ENCODE measurements at places on chromosomes 16 and 17.

GRCh38 chr17:66843627-66844026 is 8.7 kb downstream of the CACNG5 start:
- DNase-seq: no peak

GRCh38 chr17:4833941-4834680 is 971 bp downstream of the MINK1 start:
- peak; percentile 80 for DNase-seq

GRCh38 chr17:63525190-63525946 is 2.2 kb downstream of the KCNH6 start:
- DNase-seq: no peak

- DNase-seq: no peak
Measured at GRCh38 chr16:49278944-49279725, 2.5 kb downstream of the CBLN1 start.

DNA sequence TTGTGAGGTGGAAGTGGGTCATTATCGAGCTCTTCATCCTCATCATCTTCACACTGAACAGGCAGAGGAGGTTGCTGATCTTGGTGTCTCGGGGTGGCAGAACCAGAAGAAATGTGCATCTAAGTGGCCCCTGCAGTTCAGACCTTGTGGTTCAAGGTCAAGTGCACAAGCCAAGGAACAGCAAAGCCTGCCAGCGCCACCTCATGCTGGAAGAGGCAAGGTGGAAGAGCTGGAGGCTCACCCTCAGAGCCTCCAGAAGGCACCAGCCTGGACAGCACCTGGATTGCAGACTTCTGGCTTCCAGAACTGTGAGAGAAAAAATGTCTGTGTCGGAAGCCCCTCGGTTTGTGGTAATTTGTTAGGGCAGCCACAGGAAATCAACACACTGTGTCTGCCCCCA is 32.7 kb downstream of the IFT140 start:
- DNase-seq: no peak

DNA sequence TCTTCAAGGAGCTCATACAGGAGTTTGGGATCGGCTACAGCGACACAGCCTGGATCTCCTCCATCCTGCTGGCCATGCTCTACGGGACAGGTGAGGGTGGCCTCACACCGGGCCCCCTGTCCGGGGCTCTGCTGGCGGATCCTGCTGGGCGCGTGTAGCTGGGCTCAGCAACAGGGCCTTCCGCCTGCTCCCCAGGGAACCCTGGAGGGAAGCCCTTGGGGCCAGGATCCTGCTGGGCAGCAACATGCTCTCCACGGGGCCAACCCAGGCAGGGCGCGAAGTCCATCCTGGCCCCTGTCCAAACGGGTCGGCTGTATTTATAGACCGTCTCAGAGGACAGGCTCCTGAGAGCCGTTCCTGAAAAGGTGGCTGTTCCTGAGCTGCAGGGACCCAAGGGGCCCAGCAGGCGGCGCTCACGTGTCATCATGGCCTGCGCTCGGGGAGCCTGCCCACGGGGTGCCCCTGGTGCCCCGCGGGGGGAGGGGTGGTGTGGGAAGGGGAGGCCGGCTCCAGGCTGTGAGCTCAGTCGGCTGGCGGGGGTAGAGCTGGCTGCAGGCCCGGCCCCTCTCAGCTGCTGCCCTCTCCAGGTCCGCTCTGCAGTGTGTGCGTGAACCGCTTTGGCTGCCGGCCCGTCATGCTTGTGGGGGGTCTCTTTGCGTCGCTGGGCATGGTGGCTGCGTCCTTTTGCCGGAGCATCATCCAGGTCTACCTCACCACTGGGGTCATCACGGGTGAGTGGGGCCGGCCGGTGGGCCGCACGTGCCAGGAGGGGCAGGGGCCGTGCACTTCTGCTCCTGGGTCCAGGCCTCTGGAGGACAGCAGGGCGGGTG is 7.5 kb downstream of the SLC16A3 start:
- DNase-seq: peak; percentile 47

DNA sequence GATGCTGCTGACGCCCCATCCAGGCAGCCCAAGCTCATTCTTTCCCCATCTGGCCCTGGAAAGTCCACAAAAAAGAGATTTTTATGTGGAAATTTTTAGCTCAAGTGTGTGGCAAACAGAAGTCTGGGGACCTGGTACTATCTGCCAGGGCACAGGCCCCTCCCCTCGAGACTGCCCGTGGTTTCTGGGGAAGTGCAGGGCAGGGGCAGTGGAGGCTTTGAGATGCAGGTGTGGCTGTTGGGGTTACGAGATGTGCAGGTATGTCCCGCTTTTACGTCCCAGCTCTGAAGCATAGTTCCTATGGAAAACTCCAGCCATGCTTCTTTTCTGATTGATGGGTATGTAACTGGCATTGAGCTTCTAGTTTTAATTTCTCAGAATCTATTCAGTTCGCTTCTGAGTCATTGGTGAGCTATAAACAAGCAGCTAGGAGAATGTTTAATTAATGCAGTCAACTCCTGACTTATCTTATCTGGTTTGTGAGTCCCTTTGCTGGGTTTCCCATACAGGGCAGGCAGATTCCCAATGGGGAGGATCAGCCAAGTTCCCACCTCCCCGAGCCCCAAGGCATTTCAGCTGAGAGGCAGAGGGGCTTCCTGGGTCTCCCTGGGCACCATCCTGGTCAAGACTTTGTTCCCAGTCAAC is 16.2 kb downstream of the TBX4 start:
- DNase-seq: peak; percentile 79

- DNase-seq: no peak
Measured at GRCh38 chr17:1941272-1942065, 83.7 kb downstream of the RTN4RL1 start.

GRCh38 chr17:45220079-45220478 is 1.6 kb upstream of the FMNL1 start:
- DNase-seq: no peak

DNA sequence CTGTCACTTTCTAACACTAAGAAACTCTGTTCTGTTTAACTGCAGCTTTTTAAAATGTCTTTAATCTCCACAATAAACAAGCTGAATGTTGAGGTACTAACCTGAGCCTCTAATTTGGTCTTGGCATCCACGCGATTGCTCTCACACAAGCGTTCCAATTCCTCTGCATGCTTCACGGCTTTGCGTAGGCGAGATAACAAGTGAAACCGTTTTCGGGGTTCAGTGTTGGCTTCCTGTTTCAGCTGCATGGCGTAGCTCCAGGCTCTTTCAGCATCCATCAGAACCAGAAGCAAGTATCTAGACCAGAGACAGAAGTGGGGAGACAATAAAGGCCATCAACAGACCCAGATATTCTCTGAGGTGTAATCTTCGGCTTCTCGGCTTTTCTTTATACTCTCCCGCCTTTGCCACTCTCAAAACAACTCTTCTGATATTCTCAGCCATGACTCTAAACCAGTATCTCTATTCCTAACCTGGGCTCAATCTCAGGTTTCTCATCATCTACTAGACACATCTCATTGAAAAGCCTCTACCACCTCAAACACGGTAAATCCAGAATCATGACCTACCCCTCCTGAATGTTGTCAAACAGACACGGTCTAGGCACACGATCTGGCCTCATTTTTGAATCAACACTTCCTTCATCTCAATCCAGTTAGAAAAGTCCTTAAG is 8.3 kb downstream of the SRP68 start:
- no peak for DNase-seq

- DNase-seq: no peak
Measured at GRCh38 chr16:58128711-58129096, 477 bp downstream of the CFAP20 start.

GRCh38 chr17:18968945-18969887 is 17.3 kb downstream of the SLC5A10 start:
- no peak for DNase-seq

DNA sequence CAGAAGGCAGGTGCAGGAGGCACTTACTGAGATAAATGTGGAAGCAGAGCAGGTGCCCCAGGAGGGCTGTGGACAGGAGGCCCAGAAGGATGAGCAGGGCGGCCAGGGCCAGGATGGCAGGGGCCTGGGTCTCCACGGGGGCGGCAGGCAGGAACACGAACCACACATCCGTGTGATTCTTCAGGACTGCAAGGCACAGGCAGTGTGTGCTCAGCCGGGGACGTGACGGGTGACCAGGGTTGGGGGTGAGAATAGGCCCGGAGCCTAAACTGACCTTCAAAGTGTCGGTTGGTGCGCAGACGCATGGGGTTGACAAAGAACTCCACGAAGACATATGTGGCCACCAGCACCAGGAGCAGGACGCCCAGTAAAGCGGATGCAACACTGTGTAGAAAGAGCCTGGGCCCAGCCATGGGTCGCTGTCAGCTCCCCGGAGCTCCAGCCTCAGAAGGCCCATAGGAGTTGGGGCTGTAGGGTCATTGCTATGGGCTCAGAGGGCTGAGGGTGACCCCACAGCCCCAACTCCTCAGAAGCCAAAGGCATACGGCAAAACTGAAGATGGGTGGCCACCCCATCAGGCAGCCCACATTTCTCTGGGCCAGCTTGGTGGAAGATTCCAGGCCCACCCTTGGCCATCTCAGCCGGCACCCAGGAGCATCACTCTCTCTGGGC is 5.4 kb upstream of the TPPP3 start:
- DNase-seq: no peak

- peak; percentile 82 for DNase-seq
Measured at GRCh38 chr17:57597531-57598453, 147.3 kb downstream of the CCDC182 start.

DNA sequence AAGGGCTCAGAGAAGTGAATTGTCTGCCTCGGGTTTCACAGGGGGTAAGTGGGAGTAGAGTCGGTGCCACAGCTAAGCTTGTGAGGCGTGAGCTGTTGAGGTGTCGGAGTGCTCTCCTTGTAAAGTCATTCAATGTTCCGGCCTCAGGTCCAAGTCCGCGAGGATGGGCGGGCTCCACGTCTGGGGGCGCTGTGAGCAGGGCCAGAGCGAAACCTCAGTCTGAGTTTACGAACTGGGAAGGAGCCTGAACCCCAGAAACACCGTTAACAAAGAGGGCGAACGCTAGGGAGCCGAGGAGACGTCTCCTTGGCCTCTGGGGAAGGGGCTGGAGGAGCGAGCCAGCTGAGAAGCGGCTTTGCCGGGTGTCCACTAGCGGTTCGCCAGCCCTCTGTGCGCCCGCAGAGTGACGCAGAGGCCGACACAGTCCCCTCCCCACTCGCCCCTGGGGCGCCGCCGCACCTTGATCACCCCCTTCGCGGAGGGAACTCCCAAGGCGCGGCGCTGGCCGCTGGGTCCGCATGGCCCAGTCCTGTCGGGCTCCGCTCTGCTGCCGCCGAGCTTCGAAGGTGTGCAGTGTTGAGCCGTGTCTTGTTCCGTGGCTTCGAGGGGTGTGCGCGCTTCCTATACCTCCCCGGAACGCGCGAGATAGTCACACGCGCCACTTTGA is 4.9 kb downstream of the IRX3 start:
- no peak for DNase-seq

- no peak for DNase-seq
Measured at GRCh38 chr16:58530179-58530578, 14.9 kb downstream of the SETD6 start.

GRCh38 chr16:74601126-74601871 is 5.6 kb downstream of the GLG1 start:
- DNase-seq: no peak

GRCh38 chr16:71956486-71956885 is 43.7 kb downstream of the PKD1L3 start:
- DNase-seq: no peak

GRCh38 chr16:22726868-22727267 is 87.1 kb upstream of the HS3ST2 start:
- no peak for DNase-seq

- DNase-seq: no peak
Measured at GRCh38 chr17:4272213-4272971, 8.6 kb upstream of the ANKFY1 start.

GRCh38 chr17:77553459-77554066 is 404.9 kb upstream of the TNRC6C start:
- DNase-seq: no peak

DNA sequence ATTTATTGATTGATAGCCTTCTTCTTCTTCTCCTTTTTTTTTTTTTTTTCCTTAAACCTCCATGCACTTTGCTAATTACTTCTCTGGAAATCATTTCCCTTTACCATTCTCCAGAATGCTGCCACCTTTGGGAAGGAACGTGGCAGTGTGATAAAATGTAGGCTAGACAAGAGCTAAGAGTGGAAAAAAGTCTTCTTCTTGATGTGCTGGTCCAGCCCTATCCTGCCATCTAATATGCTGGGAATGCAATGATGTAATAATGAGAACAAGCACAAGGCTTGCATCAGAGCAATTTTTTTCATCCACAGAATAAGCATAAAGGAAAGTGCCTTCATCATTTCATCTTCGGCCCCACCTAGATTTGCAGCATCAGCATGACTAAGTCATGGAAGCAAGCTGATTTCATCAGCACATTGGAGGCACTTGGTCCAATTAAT is 128.7 kb upstream of the ZFHX3 start:
- peak; percentile 94 for DNase-seq

GRCh38 chr17:81710514-81711308 is 1.4 kb upstream of the SLC25A10 start:
- no peak for DNase-seq

DNA sequence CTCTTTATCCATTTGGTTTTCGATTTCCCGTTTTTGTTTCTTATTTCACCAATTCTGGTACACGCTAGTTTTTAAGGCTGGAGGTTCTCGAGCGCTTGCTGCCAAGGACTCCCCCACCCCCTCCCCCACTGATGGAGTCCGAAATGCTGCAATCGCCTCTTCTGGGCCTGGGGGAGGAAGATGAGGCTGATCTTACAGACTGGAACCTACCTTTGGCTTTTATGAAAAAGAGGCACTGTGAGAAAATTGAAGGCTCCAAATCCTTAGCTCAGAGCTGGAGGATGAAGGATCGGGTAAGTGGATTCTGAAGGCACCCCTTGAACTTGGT is 825 bp downstream of the RPTOR start:
- DNase-seq: no peak

- no peak for DNase-seq
Measured at GRCh38 chr17:49224198-49224996, 6.2 kb downstream of the PHOSPHO1 start.

- DNase-seq: peak; percentile 55
Measured at GRCh38 chr16:65285128-65286048, 163.5 kb upstream of the CDH11 start.

GRCh38 chr16:8620535-8620934 is 963 bp upstream of the METTL22 start:
- DNase-seq: peak; percentile 11

DNA sequence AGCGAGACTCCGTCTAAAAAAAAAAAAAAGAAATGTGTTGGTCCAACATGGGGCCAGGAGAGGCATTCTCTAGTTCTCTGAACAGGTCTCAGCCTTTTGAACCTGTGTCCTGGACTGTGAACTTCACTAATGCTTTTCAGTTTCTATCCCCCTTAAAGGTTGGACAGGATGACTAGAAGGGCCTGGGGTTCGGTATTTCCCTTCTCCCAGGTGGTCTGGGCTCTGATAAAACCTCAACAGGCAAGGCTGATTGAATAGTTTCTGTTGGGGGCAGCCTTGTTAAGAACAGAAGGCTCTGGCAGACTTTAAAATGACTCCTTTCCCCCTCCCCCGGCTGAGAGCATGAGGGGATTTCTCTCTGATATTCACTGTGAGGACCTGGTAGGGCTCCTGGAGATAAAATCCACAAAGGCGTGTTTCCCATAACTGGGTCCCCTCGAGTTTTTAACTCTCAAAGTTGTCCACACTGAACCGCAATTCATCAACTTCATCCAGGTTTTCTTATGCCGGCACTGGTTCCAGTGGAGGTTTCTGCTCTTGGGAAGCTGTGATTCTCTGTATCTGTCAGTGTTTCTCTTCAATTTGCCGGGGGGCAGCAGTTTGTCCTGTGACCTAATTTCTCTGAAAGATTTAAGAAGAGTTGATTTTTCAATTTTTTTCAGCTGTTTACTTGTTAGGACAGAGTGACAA is 91.3 kb downstream of the METRNL start:
- DNase-seq: no peak

Data from IMR-90 (cell line).